Esophagus squamous epithelium (tissue), 5 donors: ENCODE measurements at places on chromosomes 7 and 10.

GRCh38 chr7:11957956-11958355, 126.0 kb upstream of the THSD7A start:
- DNase-seq, result no peak

GRCh38 chr7:69448071-69448470, 150.2 kb upstream of the AUTS2 start:
- DNase-seq, result no peak

DNA sequence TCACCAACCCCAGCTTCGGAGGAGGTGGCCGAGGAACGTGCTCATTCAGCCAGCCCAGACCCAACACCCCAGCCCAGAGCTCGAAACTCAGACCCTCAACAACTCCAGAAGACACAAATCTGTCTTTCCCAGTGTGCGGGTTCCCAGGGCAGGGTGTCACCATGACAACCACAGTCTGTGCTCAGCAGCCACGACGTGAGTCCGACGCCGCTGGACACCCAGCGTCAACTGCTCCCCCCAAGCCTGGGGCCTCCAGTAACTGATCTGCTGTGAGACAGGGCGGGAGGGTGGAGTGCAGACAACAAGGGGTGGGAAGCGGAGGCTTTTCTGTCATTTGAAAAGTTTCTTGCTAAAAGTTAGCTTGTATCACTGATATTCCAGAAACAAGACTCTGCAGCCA, 167.2 kb downstream of the MAD1L1 start:
- DNase-seq, result no peak

DNA sequence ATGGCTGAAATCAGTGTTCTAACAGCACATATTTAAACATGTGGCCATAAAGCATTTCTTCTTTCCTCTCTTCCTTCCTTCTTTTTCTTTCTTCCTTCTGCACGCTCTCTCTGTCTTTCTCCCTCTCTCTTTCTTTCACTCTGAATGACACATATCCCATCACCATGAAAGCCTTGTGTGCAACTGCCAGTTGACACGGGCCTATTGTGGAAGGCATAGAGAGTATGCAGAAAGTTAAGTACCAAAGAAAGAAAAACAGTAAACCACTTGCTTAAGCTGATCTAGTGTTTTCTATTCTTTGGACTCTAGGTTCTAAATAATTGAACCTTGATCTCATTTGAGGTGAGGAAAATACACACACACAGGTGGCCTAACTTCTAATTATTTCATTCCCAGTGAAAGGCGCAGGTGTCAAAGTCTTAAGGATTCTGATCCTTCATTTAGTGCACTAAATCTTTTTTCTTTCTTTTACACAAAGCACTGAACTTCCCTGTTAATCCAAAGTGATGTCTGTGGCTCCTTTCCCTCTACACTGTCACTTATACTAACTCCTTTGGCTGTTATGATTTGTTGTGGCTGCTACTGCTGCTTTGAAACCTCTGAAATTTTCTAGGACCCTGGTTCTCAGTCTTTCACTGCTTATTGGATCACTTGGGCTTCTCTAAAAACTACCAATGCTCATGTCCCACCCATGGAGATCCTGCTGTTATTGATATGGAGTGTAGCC, 17.7 kb downstream of the DKK1 start:
- no peak for DNase-seq

DNA sequence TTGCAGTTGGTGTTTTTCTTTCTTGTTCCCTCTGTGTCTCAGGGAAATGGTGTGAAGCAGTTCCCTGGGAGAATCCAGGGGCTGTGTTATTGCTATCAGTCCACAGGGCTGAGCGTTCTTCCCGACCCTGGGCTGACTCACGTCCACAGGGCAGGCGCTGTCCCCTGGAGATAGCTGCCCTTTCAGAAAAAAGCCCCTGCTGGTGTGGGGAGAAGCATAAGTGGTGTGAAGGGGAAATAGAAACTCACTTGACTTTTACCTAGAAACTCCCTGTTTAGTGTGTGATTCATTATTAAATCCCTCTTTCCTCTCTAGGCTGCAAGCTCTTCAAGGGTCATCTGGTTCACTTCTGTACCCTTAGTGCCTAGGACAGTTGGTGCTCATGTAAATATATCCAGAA, 63.3 kb upstream of the SMNDC1 start:
- DNase-seq, result no peak
